HFFc6 (cell line): ENCODE measurements at places on chromosomes 12 and 14. TPM values are rescaled to one million over a fixed set of nuclear protein-coding genes. Genes with fewer than 3 reads are reported as not detected.

DNA sequence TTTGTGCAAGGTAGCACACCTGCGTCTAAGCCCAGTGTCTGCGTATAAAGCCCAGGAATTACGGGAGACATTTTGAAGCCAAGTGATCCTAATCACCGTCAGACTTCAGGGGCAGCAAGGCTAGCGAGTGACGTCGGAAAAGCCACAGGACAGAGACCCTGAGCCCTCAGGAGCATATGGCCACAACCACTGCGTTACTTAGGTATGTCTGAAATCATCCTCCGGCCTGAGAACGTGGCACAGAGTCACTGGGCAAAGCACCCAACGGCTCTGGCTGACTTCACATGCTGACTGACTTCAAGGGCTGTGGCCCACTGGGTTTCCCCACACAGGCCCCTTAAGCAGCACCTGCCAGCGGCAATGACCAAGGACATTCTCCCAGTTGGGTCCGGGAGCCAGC lies 71.5 kb downstream of the RIMBP2 start:
- DNase-seq = no peak

DNA sequence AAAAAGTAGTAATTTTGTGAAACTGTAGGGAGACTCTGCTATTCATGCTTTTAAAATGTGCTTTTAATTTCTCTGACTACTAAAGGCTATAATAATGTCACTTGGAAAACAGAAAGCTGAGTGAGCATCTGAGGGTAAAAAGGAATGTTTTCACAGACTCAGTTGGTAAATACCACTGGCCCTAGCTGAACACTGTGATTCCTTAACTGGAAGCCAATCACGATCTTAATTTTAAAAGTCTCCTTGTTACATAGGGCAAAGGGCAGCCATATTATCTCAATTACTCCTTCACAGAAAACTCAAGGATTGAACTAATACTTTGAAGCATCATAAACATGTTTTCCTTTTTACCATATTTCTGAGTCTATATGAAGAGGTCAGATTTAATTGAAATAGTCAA lies 41.9 kb downstream of the PAWR start:
- DNase-seq = no peak

GRCh38 chr14:62684376-62684775 lies 360.9 kb downstream of the KCNH5 start:
- no peak for DNase-seq

DNA sequence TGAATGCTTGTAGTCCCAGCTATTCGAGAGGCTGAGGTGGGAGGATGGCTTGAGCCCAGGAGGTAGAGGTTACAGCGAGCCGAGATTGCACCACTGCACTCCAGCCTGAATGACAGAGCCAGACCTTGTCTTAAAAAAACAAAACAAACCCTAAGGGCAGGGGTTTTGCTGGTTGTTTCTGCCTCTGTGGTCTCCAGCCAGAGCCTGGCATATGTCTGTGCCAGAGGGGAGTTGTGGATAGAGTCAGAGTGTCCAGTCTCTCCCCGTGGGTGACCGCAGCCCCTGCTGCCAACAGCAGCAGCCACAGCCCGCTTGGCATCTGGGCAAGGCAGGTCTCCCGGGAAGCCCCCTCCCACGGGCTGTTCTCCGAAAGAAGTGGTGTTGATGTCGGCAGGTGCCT lies 37.6 kb downstream of the MVK start:
- DNase-seq = no peak

NRXN3 gene
- 0.12 to 0.14 TPM in 2 of 3 replicates, not detected in the other for total RNA-seq

FITM1 gene
- 0.21 TPM in 1 of 3 replicates, not detected in the others for total RNA-seq

POLE gene
- total RNA-seq = 21.9 to 33.2 TPM (median 32.5 TPM) in 3 replicates
